ENCODE measurements at places on chromosomes 12 and 14. TPM values are rescaled to one million over a fixed set of nuclear protein-coding genes. Genes with fewer than 3 reads are reported as not detected.

The KRT6A gene
- not detected for polyA plus RNA-seq

The NKX2-1 gene
- not detected for polyA plus RNA-seq

The C14orf39 gene
- polyA plus RNA-seq, result 5.7 TPM

The COX8C gene
- 0.73 TPM for polyA plus RNA-seq

The EVL gene
- 36.7 TPM for polyA plus RNA-seq

The GABARAPL1 gene
- 35.7 TPM for polyA plus RNA-seq

The POU6F1 gene
- polyA plus RNA-seq, result 3.9 TPM
